Effector CD4-positive, alpha-beta T cell (primary cell): ENCODE measurements at places on chromosomes 5 and 9.

GRCh38 chr5:86613455-86613854 lies 4.3 kb upstream of the COX7C start:
- DNase-seq, result no peak

GRCh38 chr5:100790951-100791350 lies 112.1 kb downstream of the ST8SIA4 start:
- DNase-seq, result no peak

DNA sequence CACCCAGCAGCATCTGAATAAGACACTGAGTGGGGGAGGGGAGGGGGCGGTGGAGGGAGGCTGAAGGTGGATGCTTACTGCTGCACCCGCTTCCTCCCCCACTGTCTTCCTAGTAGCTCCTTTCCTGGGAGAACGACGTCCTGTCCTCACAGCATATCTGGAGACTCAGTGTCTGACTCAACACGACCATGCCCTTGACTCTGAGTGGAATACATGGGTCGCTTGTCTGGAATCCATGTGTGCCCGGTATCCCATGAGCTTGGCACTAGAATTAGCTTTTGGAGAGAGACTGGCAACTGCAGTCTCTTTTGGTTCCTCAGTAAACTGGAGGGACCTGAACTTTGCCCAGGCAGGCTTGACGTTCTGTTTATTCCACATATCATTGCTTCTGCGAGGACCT lies 125.4 kb upstream of the FAM120A start:
- DNase-seq, result no peak

GRCh38 chr5:16713386-16713928 lies 96.7 kb upstream of the RETREG1 start:
- no peak for DNase-seq

- no peak for DNase-seq
Measured at GRCh38 chr5:141707510-141707909, 25.5 kb upstream of the ARAP3 start.

DNA sequence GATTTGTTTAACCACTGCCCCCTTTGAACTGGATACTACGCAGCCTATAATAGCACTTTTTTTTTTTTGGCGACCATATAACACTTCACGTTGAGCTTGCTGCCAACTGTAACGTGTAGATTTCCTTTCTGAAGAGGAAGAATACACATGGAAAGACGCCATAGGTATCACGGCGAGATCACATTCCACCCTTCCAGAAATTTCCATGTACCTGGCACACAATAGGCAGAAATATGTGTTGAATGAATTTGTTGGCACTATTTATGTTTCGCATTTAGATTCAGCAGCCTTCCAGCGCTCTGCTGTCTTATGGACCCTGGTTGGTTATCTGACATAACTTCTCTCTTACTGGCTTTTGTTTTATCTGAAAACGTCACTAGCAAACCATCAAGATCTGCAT lies 250.3 kb downstream of the SLIT3 start:
- DNase-seq, result no peak

DNA sequence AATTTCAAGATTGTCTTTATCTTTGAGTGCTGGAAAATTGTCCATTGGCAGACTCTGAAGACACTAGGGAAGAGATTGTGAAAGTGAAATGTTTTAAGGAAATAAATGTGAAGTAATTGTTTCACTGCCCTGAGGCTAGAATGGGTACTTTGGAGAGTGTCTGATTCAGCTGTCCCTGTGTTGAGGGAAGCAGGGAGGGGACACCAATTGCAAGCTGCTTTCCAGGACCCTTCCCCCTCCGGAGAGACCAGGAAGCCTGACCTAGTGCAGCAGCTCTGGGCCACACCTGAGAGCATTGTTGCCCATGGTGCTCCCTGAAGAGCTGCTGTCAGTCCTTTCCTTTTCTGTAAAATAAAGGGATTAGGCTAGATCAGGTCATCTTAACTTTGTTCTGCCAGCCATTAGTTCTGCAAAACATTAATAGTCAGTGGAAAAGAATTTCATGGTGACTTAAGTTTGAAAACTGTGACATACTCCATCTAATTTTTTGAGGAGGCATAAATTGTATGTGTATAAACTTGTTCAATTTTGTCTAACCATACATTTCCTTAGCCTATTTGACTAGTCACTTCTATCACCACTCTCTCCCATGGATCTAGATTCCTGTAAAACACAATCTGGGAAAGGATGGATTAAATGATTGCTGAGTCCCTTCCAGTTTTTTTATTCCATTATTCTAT lies 18.8 kb downstream of the MAP1B start:
- DNase-seq, result no peak

DNA sequence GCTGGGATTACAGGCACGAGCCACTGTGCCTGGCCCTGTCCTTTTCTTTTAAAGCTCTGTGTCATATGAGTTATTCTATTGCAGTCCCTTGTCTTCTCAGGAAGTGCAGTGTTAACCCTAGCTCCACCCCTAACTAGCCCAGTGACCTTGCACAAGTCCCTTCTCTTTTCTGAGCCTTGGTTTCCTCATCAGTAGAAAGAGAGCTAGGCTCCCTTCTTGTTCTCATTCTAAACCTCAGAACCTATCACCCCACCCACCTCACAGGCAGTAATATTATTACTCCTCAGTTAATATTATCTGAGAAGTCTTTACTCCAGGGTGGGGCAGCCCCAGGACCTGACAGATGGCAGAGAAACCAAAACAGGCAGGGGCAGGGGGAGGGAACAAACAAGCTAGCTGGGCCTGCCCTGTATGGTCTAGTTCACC lies 7.2 kb downstream of the CYFIP2 start:
- no peak for DNase-seq

- no peak for DNase-seq
Measured at GRCh38 chr9:136520053-136520540, 25.8 kb downstream of the NOTCH1 start.

- no peak for DNase-seq
Measured at GRCh38 chr5:40736103-40736875, 19.5 kb downstream of the TTC33 start.

GRCh38 chr5:137312011-137312410 lies 187.1 kb downstream of the SPOCK1 start:
- no peak for DNase-seq

GRCh38 chr9:76759732-76760131 lies 4.5 kb upstream of the PCA3 start:
- no peak for DNase-seq

DNA sequence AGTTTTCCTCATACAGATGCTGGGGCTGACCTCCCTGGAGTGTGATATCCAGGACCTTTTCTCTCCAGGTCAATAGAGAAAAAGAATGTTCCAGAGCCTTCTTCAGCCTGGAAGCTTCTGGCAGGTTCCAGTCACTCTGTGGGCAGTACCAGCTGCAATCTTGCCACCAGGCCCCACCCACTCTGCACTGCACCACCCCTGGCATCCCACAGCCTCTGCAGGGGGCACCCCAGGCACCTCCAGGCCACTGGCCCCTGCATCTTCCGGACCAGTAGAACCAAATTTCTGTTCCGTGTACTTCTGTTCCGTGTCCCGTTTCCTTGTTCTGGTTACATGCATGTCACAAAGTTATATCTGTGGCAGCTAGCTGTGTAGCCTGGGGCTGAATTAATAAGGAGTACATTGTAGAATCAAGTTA lies 83.3 kb upstream of the ZBTB43 start:
- no peak for DNase-seq

DNA sequence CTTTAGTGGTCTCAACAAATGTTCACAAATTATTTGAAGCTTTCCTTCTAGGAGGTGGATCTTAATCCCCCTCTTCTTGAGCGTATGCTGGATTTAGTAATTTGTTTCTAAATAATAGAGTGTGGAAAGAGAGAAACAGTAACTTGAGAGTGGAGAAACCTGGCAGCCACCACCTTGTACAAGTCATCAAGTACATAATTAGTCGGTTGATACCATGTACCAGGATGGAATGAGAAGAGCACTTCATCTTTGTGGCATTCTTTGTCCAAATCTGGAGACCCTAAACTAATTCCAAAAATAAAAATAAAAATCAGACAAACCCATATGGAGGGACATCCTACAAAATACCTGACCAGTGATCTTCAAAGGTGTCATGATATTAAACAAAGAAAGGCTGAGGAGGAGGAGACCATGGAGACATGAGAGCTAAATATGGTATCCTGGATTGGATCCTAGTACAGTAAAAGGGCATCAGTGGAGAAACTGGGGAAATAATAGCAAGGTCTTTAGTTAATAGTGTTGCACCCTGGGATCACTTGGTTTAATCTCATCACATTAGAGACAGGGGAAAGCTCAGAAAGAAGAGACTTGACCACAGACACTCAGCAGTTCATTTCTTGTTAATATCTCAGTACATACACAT lies 147.9 kb downstream of the ASTN2 start:
- no peak for DNase-seq

GRCh38 chr9:16126042-16126441 lies 573.2 kb downstream of the CCDC171 start:
- no peak for DNase-seq

GRCh38 chr5:172901012-172901780 lies 58.0 kb upstream of the RPL26L1 start:
- no peak for DNase-seq

DNA sequence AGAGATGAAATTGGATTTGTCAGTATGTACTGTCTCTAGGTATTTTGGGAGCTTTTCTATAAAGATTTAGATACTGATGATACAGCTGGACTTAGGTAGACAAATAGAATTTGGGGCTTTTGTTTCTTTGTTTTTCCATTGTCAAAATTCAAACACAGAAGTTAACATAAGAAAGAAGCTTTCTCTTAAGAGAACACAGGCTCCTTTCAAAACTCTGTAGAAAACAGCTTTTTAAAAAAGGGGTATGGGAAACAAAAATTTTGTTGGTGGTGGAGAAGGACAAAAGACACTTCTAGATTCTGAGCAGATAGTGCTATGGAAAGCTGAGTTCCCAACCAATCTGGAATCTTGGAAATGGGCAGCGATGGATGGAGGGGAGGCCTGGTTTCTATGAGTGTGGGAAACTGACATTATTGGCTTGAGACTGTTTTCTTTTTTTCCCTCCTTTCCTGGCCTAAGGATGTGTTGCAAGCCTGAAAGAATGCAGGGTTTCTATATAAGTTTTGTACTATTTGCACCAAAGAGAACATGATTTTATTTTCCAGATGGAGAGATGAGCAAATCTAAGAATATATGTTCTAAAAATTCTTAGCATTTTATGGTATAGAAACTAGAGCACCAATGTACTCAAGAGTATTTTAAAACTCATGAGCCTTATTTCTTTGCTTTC lies 240.0 kb downstream of the PRR16 start:
- no peak for DNase-seq

DNA sequence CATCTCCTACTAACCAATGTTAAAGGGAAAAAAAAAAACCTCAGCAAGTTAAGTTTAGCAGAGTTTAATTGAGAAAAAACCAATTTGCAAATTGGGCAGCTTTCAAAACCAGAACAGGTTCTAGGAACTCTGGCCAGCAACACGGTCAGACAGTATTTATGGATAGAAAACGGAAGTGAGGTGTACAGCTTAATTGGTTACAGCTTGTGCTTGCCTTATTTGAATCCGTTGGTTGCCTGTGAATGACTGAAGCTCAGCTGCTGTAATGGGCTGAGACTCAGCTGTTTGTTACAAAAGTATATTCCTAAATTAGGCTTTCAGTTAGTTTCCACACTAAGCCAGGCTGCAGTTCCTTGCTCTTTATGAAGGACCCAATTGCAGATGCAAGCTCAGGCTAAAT lies 217.0 kb downstream of the SREK1 start:
- DNase-seq, result no peak

GRCh38 chr5:60014331-60014730 lies 120.8 kb upstream of the PDE4D start:
- DNase-seq, result no peak

GRCh38 chr9:35981699-35982098 lies 23.7 kb upstream of the OR2S2 start:
- DNase-seq, result no peak

DNA sequence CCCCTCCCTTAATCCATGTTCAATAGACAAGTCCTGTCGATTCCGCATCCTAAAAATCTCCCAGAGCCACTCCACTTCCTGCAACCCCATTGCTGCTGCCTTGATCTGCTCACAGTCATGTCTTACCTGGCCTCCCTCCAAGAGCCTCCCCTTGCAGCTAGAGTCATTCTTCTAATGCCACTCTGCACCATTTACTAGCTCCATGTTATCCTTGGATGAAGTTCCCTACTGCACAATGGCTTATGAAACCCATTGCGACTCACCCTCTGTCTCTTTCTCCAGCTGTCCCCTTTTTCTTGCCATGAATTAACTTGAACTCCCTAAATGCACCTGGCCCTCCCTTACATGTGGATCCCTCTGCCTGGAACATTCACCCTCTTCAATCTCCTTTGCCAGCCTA lies 39.5 kb downstream of the MEGF10 start:
- DNase-seq, result no peak

DNA sequence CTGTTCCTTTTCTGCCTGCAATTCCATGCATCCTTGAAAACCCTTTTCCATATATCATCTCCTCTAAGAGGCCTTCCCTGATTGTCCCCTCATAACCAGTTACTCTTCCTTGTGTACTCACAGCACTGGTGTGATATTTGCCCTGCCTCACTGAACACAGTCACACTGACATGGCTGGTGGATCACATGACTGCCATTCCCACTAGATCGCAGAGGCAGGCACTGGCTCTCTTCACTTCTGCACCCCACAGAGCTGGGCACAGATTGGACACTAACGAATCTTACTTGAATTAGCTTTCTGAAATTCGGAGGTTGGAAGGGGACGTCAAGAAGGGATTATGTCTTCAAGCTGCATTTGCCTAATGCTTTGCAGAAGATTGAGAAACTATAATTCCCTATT lies 208.0 kb downstream of the PAPPA start:
- DNase-seq, result no peak

- DNase-seq, result no peak
Measured at GRCh38 chr5:135761746-135762145, 72.7 kb upstream of the SLC25A48 start.

- DNase-seq, result no peak
Measured at GRCh38 chr5:180012316-180012715, 59.2 kb downstream of the RNF130 start.

DNA sequence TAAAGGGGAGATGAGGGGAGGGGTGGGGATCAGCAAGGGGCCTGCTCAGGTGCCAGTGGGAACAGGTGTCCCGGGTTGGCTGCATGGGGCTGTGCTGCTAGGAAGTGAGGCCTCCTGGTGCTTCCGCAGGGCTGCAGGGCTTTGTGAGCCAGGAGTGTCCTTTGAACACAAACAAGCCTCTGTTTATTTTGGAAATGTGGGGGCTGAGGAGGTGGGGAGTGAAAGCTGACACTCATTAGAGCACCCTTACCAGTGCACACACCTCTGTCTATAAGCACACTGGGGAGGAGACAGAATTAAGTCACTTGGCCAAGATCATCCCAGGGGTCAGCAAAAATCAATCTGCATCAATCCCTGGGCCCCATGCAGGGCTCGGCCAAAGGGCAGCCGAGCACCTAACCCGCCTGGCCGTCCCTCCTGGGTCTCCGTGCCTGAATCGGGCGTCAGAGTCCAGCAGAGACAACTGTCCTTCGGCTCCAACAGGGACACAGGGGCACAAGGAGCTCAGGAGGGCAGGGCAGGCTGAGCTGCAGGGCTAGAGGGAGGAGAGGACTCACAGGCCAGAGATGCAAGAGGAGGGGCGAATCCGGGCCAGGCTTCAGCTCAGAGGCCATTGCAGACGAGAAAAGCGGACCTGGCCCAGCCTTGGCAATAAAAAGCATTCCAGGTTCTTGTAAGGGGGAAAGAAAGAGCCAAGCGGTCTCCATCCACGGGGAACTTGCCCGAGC lies 99.8 kb downstream of the VAV2 start:
- no peak for DNase-seq
